ENCODE measurements at places on chromosomes 2 and 18.

DNA sequence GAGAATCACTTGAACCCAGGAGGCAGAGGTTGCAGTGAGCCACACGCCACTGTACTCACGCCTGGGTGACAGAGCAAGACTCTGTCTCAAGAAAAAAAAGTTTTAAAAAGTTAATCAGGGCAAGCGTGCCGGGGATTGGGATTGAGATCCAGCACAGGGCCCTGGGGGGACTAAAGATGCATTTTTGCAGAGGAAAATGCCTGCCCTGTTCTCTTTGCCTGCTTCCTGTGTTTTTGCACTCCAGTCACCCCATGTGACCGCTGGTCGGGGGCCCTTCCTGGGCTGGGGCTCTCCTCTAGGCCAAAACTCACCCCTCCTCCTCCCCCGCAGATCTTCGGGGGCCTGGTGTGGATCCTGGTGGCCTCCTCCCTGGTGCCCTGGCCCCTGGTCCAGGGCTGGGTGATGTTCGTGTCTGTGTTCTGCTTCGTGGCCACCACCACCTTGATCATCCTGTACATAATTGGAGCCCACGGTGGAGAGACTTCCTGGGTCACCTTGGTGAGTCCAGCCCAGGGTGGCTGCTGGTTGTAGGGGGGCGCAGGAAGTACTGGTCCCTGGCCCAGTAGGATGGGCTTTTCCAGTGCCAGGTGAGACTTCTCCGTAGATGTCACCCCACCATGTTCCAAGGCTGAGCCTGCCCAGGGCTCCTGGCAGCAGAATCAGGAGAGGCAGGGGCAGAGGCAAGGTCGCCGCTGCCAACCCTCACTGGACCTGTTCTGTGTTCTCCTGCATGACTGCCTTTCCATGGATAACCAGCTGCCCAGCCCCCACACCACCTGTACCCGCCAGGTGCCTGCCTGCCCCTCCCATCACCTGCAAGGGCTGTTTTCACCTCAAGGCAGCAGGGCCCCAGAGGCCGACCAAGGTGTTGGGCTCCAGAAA is 22.4 kb downstream of the MAL start:
- DNase-seq: no peak

DNA sequence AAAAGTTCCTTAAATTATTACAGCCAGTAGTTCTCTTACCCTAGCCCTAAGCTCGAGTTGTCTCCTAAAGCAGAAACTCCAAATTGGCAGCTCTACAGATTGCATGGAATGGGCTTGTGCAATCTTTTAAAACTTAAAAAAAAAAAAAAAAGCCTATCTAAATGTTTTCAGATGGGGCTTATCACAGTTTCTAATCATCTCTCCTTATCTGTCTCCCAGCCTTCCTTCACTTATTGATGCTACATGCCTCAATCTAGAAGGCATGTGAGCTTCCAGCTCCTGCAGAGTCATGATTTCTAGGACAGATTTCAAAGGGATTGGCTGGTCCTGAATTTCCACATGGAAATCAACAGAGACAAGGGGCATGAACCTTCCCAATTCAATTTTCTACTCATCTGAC is 33.1 kb upstream of the PELI1 start:
- no peak for DNase-seq

GRCh38 chr18:48296581-48296980 is 112.6 kb downstream of the ZBTB7C start:
- no peak for DNase-seq

DNA sequence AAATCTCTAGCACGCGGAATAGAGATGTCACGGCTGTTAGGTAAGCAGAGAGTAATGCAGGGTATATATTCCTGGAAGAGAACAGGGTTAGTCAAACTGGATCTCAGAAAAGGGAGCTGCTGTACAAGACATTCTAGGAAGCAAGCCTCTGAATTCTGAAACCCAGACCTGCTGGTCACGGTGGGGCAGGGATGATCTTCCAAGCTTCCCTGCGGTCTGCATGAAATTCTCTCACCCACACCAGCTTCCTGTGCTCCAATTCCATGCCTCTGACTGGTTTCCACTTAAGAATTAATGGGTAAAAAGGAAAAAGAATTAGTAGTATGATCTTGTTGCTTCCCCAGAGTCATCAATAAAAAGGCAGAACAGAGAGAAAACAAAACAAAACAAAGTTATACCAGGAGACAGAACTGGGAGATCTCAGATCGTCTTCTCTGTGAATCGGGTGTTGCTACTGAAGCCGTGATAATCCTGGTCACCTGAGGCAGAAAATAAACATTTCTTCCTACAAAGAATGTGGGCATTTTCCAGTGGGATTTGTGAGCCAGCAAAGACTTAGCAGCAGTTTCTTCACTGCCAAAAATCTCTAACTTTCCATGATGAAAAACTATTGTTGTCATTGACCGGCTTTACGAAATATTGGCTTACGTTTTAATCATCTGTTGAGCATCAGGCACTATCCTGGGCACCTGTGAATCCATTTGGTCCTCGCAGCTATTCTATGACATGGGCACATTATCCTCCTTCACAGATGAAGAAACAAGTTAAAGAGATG is 5.3 kb upstream of the CYP27C1 start:
- no peak for DNase-seq

DNA sequence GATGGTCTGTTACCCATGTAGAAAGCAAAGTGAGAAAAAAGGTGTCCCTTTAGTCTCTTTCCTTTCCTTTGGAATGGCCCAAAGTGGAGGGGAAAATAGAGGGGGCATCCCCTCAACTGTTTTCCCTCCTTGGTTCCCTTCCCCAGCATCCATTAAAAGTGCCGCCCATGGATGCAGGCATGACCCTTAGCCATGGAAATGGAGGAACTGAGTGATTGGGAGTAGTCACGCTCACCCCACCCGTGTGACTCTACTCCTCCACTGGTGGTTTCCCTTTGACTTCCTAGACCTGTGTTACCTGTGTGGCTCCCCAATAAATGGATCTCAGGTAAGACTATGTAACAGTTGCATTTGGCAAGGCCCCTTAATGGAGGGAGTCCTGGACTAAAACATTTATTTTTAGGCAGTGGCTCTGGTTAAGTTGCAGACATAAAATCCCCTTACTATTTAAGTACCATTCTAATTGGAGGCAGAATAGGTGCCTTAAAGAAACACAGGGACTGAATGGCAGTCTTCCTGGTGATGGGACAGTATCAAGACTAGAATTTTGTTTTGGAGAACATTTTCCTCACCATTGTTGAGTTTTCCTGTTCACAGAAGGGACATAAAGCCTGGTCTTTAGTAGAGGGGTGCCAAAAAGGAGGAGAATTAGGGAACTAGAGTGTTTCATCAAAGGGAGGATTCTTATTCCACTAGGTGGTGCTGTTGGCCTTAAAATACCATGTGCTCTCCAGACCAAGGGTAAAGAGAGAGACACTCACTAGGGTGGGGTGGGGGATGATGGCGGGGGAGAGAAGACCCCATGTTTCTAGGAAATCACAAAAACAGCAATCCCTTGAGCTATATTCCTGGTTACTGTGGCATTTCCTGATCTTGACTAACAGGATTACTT is 25.7 kb upstream of the PLA2R1 start:
- DNase-seq: no peak

- no peak for DNase-seq
These were observed 230.2 kb upstream of the ZC3H15 start for GRCh38 chr2:186255823-186256222.

- peak; percentile 66 for DNase-seq
These were observed 25.4 kb downstream of the TET3 start for GRCh38 chr2:74010087-74010541.

DNA sequence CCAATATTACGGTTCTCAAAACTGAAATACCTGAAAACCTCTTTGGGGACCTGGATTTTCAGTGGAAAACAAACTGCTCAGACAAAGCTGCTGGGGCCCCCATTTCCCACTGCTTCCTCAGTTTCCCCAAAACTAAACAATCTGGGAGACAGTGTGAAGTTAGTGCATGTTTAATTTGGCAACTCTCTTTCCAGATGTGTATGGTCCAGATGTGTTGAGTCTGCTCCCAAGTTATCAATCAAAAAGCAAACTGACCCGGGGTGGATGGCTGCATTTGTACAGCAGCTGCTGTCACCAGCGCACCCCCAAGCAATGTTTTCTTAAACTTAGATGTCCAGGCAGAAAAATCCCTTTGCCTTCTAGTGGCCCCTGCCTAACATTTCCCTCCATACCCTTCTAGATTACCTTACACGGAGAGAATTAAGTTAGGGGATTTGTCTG is 136.9 kb downstream of the COPS8 start:
- no peak for DNase-seq

DNA sequence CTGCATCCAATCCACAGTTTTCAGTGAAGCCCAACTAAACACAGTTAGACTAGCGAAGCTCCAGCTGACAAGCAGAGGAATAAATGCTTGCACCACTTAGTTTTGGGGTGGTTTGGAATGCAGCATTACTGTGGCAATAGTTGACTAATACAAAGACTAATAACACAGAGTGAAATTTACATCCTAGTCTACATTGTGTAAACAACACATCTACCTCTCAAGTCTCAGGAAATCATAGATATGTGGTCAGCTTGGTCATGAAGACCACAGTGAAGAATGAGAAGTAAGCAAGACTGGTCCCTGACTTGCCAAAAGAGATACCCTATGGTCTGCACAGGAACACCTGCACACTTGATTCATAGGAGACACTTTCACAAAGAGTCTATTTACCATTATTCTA is 155.1 kb upstream of the TANK start:
- DNase-seq: no peak

DNA sequence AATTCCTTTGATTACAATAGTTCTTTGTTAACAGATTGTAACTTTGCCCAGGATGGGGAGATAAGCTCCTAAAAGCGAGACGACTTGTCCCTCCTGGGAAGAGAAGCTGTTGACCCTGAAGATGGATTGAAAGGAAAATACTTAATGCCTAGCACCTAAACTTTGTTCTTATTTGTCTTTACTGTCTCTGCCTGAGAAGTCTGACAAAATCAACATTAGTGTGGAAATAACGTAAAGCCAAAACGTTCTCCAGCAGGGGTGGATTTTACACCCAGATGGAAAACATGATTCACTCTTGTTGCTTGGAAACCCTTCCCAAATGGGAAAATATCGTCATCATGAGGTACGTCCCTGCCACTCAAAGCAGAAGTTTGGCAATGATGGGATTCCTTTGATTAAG is 450.1 kb downstream of the SLC4A3 start:
- no peak for DNase-seq

DNA sequence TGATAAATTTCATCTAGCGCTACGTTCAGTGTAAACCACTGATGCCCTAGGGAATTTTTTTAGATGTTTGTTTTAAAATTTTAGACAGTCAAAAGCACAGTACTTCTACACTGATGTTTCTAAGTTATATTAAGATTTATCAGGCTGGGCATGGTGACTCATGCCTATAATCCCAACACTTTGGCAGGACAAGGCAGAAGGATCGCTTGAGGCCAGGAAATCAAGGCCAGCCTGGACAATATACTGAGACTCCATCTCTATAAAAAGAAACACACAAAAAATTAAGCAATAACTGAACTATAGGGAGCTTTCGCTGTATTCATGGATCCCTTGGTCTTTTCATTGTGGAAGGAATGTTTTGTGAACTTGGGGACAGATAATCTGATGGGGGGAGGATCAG is 50.6 kb upstream of the MAPRE2 start:
- DNase-seq: no peak

GRCh38 chr18:11047156-11047555 is 102.2 kb downstream of the PIEZO2 start:
- DNase-seq: no peak

- DNase-seq: no peak
These were observed 48.5 kb downstream of the ZNF516 start for GRCh38 chr18:76446321-76447257.

DNA sequence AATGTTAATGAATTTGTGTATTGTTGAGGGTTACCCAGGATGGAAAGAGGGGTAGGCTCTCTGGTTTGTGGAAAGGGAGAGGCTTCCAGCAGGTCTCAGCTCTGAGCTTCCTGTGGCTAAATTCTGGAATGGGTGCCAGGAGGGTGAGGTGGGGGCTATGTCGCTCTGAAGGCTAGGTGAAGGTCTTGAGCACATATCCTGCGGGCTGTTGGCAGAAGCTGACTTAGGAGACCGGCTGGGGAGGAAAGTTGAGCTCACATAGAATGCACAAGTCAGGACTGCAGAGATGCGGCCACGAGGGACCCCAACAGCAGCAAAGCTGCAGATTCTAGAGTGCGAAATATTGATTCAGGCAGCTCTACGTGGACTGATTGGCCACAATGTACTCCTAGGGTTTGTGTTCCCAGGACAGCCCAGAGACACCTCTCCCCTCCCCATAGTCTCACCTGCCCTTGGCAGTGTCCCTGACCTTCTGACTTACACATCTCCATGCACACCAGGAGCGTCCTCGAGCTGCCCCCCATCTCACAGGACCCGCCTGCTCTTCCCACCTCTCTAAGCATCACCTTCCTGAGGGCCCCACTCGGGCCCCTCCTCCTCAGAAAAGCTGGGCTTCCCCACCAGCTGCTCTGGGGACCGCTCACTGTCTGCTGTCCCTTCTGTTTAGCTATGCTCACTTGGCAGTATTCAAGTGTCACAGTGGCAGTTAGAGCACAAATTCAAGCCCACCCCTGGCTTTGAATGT is 72.6 kb downstream of the ALK start:
- no peak for DNase-seq

GRCh38 chr2:238379096-238379810 is 47.5 kb upstream of the ASB1 start:
- no peak for DNase-seq

DNA sequence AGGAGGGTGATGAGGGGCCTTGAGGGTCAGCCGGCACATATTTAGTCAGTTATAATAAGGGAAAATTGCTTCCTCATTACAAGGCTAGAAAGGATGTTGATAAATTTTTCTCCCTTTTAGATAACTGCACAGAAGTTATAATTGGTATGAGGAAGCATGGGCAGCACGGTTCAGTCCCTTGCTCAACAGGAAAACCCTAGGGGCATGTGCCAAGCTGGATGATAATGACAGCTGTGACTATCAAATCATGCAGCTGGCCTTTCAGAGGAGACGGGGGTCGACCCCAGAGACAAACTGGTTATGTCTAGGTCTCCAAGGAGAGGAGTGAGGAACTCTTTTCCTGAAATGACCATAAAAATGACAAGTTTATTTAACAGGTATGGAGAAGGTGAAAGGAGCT is 448.1 kb upstream of the VRK2 start:
- DNase-seq: no peak

- no peak for DNase-seq
These were observed 3.7 kb upstream of the FEV start for GRCh38 chr2:218988650-218989049.

- no peak for DNase-seq
These were observed 679.0 kb upstream of the ID2 start for GRCh38 chr2:8002765-8003393.
